Occipital lobe (tissue), 3 donors: ENCODE measurements at places on chromosomes 13 and 19.

GRCh38 chr13:73096173-73096572, 37.4 kb downstream of the KLF5 start:
- no peak for DNase-seq

GRCh38 chr13:47853236-47853635, 147.8 kb downstream of the SUCLA2 start:
- no peak for DNase-seq

DNA sequence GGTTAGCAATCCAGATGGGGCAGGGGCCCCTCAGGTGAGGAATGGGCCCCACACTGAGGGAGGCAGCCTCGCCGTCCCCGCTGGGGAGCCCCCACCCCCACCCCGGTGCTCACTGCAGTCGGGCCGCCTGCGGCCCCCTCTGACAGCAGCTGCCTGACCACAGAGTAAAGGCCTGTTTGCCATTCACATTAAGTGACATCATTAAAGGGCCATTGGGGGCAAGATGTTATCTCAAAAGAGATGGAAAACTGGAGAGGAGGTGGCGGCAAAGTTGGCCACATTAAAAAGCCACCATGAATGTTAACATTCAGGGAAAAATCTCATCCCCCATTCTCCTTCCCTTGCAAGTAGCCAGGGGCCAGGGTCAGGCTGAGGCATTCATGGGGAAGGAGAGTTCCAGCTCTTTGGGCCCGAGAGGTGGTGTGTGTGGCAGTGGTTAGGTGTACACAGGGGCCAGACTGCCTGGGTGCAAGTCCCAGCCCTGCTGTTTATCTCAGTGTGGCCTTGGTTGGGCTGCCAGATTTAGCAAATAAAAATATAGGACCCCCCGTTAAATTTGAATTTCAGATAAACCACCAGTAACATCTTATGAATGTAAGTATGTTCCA, 20.9 kb downstream of the VSTM2B start:
- no peak for DNase-seq

DNA sequence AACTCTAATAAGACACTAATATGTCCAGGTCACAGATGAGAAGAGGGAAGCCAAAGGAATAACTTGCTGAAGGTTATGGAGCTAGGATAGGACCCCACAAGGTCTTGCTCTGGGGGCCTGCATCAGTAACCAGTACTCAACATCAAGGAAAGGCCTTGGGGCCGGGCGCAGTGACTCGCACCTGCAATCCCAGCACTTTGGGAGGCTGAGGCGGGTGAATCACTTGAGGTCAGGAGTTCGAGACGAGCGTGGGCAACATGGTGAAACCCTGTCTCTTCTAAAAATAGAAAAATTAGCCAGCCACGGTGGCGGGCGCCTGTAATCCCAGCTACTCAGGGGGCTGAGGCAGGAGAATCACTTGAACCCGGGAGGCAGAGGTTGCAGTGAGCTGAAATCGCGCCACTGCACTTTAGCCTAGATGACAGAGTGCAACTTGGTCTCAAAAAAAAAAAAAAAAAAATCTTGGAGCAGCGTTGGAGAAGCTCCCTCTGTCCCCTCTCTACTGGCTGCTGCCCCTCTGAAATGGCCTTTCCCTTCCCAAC, 1.8 kb downstream of the LONP1 start:
- no peak for DNase-seq

DNA sequence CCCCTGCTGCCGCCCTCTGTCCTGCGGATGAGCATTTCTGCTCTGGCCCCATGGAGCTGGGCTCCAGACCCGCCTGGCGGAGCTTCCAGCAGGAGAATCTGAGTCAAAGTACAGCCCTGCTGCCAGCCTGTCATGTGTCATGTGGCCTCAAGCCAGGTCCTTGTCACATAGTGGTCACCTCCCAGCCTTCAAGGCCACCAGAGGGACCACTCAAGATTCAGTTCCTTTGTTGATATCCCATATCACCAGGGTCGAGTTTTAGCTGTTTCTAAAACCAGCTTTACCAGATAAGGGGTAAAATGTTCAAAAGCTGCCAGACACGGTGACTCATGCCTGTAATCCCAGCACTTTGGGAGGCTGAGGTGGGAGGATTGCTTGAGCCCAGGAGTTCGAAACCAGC, 13.4 kb downstream of the THOP1 start:
- DNase-seq: no peak

GRCh38 chr19:5035793-5036697, 67.1 kb downstream of the KDM4B start:
- peak; percentile 73 for DNase-seq

GRCh38 chr13:99199541-99200431, 868 bp upstream of the UBAC2 start:
- DNase-seq: no peak

- DNase-seq: no peak
Measured at GRCh38 chr13:91331047-91331915, 16.2 kb upstream of the MIR17HG start.

- no peak for DNase-seq
Measured at GRCh38 chr13:81139987-81140386, 799.1 kb upstream of the SPRY2 start.

- DNase-seq: no peak
Measured at GRCh38 chr13:114145256-114145655, 12.8 kb upstream of the RASA3 start.

- DNase-seq: no peak
Measured at GRCh38 chr19:1304197-1304924, 18.7 kb downstream of the EFNA2 start.

- DNase-seq: no peak
Measured at GRCh38 chr19:5313307-5313706, 27.3 kb downstream of the PTPRS start.

- DNase-seq: no peak
Measured at GRCh38 chr13:59476366-59476765, 687.4 kb downstream of the DIAPH3 start.

- DNase-seq: no peak
Measured at GRCh38 chr19:54694648-54695047, 29.6 kb upstream of the KIR3DL3 start.

DNA sequence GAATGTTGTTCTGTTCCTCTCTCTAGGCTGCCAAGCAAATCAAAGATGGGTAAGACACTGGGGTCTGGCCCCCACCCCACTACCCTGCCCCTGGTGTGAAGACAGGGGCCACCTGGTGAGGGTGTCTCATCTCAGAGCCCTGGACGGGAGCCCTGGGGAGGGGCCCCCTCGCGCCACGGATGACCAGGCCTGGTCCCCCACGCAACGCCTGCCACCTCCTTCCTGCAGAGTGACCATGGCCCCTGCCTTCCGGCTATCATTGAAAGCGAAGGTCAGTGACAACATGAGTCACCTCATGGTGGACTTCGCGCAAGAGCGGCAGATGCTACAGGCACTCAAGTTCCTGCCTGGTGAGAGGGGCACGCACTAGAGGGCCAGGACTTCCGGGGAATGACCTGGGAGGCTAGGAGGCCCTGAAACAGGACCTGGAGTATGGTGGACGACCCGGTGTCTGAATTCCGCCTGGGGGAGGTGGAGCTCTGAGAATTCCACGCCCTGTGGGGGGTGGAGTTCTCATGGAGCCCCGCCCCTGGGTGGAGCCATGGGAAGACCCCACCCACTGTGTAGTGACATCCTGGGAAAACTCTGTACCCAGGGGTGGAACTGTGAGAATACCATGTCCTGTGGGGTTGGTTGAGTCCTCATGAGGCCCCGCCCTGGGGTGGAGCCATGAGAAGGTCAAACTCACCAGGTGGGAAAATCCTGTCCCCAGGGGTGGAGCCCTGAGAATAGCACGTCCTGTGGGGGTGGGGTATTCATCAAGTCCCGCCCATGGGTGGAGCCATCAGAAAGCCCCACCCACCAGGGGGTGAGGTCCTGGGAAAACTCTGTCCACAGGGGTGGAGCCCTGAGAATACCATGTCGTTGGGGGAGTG, 6.1 kb downstream of the FSD1 start:
- DNase-seq: no peak

DNA sequence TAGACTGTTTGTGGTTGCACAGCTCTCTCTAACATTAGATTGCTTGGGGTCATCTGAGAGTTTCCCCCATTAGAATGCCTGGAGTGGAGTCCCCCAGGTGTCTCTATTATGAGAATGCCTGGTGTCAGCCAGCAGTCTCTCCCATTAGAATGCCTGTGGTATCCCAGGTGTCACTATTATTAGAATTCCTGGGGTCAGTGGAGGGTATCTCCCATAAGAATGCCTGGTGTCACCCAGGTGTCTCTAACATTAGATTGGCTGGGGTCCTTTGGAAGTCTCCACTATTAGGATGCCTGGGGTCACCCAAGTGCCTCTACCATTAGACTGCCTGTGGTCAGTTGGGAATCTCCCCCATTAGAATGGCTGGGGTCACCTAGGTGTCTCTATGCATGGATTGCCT, 1495.1 kb downstream of the UQCRFS1 start:
- DNase-seq: no peak

- no peak for DNase-seq
Measured at GRCh38 chr13:94858856-94859255, 146.5 kb upstream of the SOX21 start.

GRCh38 chr19:20470345-20471135, 95.0 kb downstream of the ZNF737 start:
- no peak for DNase-seq

GRCh38 chr19:29966588-29967249, 24.7 kb downstream of the URI1 start:
- DNase-seq: no peak

- no peak for DNase-seq
Measured at GRCh38 chr19:9709305-9709704, 34.4 kb upstream of the ZNF562 start.
